Tongue (tissue), 3 donors: ENCODE measurements at places on chromosomes 2 and 18. TPM values are rescaled to one million over a fixed set of nuclear protein-coding genes. Genes with fewer than 3 reads are reported as not detected.

- DNase-seq: no peak
These were observed 1312.3 kb upstream of the PIK3C3 start for GRCh38 chr18:40642692-40643229.

DNA sequence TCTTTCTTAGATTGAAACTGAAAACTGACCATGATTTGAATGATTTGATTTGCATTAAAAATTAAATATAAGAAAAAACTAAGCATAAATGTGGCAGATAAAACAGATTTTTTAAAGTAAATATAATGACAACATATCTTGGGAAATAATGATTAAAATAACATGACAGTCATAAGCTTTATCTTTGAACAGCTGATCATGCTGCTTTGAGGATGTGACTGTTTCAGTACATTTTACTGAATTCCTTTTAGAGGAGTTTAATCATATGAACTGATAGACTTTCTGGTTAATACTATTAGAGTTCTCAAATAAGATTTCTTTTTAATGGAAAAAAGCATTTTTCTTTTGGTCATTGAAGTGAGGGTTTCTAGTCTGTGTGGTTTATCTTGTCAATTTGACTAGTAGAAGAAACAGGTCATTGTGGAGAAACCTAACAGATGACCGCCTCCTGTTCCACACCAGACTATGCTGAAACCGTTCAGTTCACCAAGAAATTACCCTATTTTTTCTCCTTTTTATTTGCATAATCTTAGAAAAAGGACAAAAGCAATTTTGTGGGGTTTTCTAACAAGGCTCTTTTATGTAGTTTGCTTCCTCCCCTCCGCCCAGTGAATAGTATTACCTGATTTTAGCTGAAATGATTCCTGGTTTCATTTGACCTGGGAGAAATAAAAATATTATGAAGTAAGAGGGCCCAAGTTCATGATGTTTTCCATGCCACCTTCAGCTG, 262.1 kb downstream of the PTGR3 start:
- no peak for DNase-seq

DNA sequence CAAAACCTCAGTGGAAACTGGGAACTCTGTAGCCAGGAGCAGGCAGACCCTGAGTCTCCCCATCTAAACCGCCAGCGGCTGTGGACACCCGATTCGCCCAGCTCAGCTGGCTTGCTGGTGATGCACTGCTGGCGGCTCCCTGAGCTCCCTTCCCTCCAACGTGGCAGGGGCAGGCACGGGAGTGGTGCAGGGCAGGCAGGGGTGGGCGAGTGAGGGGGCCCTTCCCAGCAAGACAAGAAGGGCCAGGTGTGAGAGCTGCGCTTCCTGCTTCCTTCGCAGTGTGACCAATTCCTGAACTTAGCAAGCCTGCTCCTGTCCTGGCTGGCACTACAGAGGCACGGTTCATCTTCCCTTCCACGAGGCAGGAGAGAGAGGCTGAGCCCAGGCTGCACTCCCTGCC, 12.3 kb upstream of the SEMA4C start:
- DNase-seq: peak; percentile 45

DNA sequence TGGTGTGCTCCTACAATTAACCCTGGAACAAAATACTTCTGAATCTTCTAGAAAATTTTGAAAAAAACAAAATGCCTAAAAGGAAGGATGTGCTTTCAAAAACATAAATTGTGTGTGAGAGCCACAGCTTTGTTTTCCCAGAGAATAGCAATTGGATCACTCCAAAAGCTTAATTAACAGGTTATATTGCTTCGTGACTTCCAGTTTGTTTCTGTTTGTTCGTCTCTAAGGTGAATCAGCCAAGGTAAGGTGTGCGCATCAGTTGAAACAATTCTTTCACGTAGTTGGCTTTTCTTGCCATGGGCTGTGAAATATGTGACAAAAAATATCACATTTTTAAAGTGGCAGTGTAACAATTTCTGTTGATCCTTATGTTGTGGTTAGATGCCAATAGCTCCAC, 90.3 kb upstream of the BARD1 start:
- DNase-seq: peak; percentile 9

DNA sequence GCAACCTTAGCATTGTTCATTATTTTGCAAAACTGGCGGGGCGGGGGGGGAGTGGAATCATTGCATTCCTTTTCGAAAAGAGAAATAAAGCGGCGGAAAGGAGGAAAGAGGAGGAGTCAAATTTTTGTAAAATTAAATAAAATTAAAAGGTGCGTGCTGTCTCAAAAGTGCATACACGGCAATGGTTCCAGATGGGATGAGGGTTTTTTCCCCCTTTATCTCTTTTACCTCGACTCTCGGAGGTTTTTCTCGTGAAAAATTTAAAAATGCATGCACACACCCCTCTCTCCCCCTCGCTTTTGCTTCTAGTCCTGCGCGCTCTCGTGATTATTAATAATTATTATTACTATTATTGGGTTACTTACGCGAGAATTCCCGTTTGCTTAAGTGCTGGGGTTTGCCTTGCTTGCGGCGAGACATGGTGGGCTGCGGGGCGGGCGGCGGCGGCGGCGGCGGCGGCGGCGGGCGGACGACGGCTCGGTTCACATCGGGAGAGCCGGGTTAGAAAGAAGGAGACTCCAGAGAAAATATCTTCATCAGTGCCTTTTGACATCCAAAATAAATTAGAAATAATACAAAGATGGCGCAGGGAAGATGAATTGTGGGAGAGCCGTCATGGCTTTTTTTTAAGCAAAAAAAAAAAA, 481 bp downstream of the BCL11A start:
- no peak for DNase-seq

The PLA2R1 gene
- total RNA-seq: 13.0 TPM

DNA sequence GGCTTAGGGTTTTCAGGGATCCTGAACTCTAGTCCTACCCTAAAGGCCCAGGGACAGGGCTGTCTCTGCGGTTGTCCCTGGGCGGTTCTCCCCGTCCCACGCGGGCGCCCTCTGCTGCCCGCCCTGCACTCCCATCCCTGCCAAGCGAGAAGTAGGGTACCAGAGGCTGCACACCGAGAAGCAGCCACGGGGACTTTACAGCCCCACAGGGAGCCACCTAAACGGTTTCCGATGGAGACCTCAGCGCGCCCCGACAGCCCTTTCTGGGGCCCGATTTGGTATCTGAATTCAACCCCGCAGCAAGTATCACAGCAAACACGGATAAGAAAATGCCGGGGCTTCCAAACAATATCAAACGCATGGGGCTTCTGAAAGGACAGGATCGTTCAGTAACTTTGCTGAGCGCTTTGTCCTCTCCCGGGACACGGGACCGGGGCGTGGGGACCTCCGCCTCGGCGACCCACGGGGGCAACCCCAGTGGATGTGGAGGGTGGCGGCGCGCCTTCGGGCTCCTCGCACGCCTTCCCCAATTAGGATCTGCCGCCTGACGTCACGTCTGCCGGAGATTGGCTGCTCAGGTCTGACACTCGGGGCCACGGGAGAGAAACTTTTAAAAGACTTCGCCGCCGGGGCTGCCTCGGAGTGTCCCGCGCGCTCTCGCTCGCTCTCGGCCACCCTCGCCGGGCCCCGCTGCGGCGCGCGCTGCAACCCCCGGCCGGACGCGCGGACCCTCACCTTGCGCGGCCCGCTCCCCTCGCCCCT, at the start of gene LTBP1:
Gene LTBP1 (plus strand): TSS at position 640 of the 762 bp plus-strand sequence. CDS start 372 bp downstream, outside the sequence.
- peak; percentile 89 for DNase-seq

The FRZB gene
- total RNA-seq: 38.0 TPM

- DNase-seq: no peak
These were observed 17.5 kb downstream of the TRAPPC12 start for GRCh38 chr2:3396920-3397559.

DNA sequence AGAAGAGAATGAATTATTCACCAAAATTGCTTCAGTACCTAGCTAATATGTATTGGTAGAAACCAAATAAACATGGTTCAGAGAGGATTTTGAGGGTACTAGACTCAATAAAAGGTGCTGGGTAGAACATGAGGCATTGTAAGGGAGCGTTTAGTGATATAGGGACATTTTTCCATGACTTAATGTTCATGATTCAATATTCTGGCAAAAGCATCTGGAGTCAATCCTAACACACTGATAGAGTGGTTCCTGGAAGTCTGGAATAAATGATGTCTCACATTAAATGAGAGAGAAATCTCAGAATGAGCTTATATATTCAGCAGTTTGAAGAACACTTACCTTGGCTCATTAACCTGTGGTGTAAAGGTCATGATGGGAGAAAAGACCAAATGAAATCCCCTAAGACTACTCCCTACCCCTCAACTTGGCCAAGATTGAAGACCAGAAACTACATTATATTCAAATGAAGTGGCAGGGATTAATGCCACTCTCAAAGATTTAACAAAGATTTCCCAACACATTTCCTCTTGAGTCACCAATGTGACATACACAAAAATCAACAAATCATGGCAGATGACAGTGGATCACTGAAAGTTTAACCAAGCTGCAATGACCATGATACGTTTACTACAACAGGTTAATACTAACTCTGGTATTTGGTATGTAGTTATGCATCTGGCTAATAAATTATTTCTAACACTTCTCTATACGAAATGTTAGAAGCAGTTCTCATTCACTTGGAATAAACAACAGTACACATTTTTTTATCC, 309.5 kb downstream of the SATB2 start:
- DNase-seq: no peak

DNA sequence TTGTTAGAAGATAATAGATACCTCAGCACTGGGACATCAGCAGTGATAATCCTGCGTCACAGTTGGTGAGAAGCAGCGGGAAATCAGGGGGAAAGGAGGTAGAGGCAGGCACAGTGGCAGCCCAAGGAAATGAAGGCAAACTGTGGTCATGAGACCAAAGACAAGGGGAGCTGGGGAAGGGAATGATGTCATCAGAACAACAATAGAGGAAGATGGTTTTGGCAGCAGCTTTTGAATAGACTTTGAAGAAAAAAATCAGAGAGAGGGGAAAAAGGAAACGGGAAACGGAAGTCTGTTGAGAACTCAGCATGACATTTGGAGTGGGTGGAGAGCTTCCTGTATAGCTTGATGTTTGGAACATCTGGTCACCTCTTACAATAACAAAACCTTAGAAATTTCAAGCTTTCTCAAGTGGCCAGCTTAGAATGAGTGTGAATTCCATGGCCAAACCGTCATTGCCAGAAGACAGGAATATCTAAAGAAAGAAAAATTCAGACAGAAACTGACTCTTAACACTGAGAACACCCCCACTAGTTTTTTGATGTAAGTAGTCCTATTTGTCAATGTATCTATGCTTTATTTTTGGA, 18.4 kb upstream of the YES1 start:
- DNase-seq: peak; percentile 40

GRCh38 chr2:181892799-181893435, 1.4 kb downstream of the ITPRID2 start:
- no peak for DNase-seq

DNA sequence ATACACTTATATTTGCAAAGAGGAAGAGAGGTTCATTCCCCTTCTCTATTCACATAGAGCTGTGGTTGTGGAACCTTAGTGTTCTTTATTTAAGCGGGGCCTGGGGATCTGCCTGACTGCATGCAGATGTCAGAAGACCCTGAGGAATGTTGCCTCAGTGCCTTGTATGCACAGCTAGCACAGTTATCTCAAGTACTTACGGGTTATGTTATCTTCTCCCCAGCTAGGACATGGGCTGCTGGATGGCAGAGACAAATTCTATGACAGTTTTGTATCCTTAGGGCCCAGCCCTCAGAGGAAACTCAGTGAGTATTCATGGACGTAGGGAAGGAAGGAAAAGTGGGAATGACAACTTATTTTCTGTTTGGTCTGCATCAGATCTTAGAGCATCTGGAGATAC, 37.7 kb upstream of the RTN4 start:
- DNase-seq: no peak

The IMPA2 gene
- total RNA-seq: 58.2 TPM

DNA sequence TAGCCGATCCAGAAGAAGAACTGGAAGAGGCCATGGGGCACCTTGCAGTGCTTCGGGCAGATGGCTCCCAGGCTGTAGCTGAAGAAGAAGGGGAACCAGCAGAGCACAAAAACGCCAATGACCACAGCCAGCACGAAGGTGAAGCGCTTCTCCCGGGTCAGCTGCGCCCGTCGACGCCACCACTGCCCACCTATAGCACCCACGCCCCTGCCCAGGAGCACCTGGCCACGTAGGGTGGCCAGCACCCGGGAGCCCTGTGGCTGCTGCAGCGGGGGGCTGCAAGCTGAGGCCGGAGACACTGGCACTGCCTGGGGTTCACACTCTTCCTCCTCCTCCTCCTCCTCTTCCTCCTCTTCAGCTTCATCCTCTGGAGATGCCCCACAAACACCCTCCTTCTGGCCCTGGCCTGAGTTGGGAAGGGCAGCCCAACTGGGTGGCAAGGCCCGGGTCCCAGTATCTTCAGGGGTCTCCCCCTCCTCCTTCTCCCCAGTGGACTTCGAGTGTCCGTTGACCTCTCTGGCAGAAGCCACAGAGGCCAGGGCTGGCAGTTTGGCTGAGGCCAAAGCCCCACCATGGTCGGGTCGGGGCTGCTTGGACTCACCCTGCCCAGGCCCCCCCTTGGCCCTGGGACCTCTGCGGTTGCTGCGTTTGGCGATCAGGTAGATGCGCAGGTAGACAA, 1.3 kb downstream of the ADRA2B start:
- DNase-seq: no peak

The TMEM163 gene
- total RNA-seq: 0.72 TPM

The DNAH7 gene
- total RNA-seq: 0.31 TPM

DNA sequence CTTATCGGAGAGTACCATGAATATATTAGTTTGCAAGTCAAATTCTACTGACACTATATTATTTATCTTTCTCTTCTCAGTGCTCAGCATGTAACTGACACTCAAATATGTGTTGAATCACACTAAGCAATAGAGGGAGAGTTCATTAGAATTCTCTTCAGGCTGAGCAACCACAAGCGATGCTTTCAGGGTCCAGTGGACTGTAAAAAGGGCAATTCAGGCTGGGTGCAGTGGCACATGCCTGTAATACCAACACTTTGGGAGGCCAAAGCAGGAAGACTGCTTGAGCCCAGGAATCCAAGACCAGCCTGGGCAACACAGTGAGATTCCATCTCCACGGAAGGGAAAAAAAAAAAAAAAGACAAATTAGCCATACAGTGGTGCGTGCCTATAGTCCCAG, 16.3 kb downstream of the PDE6D start:
- no peak for DNase-seq

DNA sequence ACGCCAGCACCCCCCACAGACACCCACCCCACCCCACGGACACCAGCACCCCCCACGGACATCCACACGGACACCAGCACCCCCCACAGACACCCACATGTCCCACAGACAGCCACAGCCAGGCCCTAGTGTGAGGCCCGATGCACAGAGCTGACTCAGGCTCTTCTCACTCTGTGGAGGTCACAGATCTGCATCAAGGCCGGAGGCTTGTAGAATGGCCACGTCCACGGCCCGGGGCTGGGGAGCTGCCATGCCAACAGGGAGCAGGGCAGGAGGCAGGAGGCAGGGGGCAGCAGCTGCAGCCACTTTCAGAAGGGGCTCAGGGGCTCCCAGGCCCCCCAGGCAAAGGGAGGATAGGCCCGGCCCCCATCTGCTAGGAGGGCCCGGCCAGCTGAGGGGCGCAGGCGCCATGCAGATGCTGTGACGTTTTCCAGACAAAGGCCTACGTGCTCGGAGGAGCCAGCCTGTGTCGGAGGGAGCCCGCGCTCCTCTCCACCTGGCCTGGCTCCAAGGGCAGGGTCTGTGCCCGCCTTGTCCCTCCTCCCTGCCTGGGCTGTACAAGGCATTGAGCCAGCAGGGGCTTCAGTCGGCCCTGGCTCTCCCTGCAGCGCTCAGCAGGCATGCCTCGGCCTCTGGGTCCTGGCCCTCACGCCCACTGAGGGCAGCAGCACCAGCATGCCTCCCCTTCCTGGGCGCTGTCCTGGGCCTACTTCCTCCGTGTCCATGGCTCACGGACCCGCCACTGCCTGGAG, 249.0 kb downstream of the TWIST2 start:
- peak; percentile 82 for DNase-seq

- DNase-seq: no peak
These were observed 17.7 kb upstream of the DPP10 start for GRCh38 chr2:114424699-114425098.
